GM10248 (cell line): ENCODE measurements at places on chromosomes 1 and 21.

DNA sequence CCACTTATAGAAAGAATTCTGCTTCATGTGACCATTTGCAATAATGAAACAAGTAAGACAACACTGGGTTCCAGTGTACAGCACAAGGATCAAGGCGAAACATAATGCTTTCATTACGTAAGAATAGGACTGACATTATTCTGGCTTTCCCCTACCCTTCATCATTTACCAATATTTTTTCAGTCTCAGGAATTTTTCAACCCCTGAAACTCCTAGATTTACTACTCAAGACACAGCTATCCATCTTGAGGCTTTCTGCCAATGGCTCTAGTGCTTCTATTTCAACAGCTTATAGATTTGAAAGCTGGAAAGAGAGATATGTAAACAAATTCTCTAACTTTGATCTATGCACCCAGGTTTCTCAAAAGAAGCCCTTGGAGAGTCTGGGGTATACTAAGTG lies 48.4 kb downstream of the WLS start:
- DNase-seq = no peak

GRCh38 chr1:54271341-54271740 lies 71.4 kb downstream of the MRPL37 start:
- DNase-seq = no peak

DNA sequence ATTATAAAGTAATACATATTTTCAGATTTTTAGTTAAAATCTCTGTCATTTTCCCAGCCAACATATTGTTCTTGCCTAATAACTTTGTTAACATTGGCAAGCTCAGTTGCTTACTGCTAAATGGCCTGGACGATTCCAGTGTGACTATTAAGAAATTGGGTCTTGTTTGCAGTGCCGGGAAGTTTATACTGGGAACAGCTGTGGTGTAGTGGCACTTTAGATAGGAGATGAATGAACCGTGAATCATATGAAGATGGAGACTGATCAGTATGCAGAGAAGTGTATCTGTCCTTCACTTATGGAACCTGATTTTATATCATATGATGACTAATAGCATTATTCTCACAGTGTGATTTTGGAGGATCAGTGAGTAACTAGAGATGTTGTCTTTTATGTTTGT lies 3.3 kb downstream of the CHRM3 start:
- no peak for DNase-seq

GRCh38 chr1:62208970-62209369 lies 14.3 kb downstream of the L1TD1 start:
- DNase-seq = no peak
